ENCODE measurements at places on chromosomes 11 and 22.
A peak's percentile ranks its signal among the peaks of the same experiment; 100 is the strongest.

DNA sequence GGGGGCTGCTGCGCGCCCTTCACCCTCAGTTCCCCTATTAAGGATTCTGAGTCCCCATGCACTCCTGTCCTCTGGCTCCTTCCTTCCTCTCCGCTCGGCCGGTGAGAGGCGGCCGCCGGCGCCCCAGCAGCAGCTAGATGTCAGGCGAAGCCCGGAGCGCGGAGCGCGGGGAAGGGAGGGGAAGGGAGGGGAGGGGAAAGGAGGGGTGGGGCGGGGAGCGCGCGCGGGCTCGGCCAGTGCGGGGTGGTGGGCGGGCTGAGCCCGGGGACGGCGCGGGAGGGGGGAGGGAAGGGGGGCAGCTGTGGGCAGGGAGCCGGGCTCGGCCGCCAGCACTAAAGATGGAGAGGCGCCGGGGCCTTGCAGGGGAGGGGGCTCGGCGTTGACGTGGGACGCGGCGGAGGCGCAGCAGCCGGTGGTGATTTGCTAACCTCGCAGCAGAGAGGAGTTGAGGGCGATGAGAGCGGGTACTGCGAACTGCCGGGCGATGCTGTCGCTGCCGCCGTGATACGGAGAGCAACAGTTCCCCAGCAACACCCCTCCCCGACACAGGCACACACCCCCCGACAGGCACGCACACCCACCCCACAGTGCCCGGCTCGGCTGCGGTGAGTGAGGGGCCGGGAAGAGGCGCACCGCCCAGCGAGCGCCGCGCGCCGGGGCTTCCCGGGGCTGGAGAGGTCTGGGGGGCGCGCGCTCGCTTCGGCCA lies at the start of gene ZBTB16:
TSS of gene ZBTB16 (plus strand) at position 434 of the 706 bp plus-strand sequence. CDS start 3,590 bp downstream, outside the sequence.
- peak; percentile 89 for DNase-seq

DNA sequence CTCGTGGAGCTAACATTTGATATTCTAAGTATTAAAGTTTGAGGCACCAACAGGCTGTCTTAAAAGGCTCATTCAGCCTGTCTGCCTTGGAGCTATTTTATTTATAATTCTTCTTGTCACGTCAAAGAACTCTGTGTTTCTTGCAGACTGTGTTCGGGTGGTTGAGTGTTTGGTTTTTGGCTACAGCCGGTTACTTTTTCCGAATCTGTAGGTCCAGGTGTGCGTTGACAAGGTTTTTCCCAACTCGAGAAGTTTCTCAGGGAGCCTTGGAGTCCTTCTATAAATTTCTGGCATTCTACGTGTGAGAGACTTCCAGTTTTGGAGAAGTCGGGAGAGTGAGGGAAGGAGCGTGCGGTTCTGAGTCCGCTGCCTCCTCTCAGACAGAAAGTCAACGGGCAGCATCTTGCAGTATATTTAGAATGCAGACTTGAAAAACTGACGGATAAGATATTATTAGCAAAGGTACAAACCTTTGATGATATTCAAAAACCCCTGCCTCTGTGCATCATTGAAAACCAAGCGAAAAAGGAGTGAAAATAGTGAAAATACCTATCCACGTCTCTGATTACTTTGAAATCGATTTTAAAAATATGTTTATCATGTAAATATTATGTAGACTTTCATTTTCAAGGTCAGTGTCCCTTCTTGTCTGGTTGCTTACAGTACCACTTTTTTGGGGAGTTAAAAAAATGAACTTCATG lies 85.2 kb upstream of the PPARA start:
- no peak for DNase-seq

- peak; percentile 10 for DNase-seq
Observed at GRCh38 chr11:90639461-90639993, 416.7 kb upstream of the CHORDC1 start.

- DNase-seq, result no peak
Observed at GRCh38 chr11:11217929-11218628, 135.0 kb downstream of the CSNK2A3 start.

- no peak for DNase-seq
Observed at GRCh38 chr11:84795698-84796097, 831.4 kb downstream of the DLG2 start.

- DNase-seq, result no peak
Observed at GRCh38 chr11:16111690-16112089, 244.7 kb downstream of the SOX6 start.

Data from iris pigment epithelial cell (primary cell).